ENCODE measurements at places on chromosomes 3 and 15.

DNA sequence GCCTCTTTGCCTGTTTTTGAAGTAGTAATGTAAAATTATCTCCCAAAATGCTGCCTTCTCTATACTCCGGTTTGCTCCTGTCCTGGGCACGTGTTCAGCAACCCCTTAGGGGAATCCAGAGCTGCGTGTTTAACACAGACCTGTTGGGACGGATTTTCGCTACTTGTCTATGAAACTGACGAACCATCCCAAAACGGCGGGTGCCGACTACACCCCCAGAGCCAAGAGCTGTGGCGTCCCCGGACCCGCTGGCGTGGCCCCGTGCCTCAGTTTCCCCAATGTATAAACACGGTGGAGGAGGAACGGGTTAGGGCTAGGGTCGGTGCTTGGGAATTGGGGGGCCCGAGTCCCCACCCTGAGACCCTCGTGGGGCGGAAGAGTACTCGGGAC is 473 bp downstream of the FHIT start:
- DNase-seq: peak; percentile 14

DNA sequence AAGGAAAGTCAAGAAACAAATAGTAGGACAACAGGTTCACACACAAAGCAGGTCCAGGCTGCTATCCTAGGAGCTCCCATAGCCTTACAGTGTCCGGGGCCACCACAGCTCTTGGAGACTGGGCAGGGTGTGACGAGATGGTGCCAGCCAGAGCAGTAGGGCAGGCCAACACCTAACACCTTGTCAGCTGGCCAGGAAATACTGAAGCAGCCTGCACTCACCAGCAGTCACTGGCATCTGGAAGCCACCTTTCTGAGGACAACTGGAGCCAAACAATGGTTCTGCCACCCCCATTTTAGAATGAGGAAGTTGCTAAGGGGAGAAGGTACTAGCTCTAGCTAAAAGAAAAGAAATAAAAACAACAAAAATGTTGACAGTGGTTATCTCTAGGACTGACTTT is 47.2 kb downstream of the CCDC12 start:
- DNase-seq: no peak

- no peak for DNase-seq
Measured at GRCh38 chr3:40200692-40201316, 108.7 kb upstream of the EIF1B start.

DNA sequence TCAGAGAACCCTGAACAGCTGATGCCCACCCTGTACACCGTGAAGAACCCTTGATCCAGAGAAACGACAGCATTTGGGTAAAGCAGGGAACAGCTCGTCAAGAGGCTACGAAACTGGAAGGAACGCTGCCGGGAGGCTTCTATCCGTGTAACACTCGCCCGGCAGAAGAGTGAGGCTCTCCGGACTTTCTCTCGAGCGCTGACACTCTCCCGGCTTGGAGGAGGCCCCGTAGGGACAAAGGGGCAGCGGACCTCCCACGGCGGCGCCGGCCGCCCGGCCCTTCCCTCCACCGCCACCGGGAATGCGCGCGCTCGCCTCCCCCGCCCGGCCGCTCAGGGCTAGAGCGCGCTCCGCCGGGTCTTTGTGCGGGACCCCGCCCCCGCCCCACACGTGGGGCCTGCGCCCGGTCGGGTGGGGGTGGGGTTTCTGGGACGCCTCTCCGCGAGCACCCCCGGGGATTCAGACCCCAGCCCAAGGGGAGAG is 1.7 kb downstream of the HYAL2 start:
- peak; percentile 92 for DNase-seq

DNA sequence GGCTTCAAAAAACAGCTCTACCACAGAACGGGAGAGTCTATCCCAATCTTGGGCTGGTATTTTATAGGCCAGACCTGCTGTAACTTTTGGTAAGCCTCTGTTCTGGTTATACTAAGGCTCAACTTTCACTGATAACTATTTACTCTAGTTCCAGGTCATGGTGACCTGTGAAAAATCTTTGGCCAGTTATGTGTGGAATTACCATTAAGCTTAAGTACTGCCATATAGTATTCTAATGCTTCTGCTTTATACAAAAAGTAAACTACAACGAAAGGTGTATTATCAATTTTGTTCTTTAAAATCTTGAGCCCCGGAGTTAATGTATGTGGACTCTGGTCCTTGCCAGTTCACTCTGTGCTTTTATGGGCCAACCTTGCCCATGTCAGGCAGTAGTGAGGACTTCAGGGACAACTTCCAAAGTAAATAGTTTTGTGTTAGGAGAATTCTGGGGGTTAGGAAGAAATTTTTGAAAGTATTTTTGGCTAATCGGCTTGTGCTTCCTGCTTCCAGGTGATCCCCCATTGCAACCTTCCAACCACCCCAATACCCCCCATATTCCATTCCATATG is 6.4 kb downstream of the SIAH2 start:
- DNase-seq: no peak

GRCh38 chr3:167095976-167096375 is 284.1 kb downstream of the ZBBX start:
- DNase-seq: no peak

DNA sequence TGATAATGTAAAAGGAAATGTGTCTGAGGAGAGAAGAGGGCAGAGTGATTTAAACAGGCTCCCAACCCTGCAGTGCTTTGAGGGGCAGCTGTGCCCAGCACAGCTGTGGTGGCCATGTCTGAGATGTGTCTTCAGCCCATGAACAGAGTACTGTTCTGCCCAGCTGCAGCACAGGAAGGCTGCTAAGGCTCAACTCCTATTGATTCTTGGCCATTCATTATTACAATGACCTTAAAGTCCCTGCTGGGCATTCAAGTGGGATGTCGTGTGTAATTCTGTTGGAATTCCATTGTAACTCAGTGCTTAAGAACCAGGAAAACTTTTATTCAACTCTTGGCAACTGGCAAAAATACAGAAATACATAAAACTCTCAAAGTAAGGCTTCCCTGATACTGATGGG is 229.3 kb downstream of the MCTP2 start:
- DNase-seq: no peak

GRCh38 chr3:139236336-139236735 is 107.5 kb upstream of the MRPS22 start:
- no peak for DNase-seq

- no peak for DNase-seq
Measured at GRCh38 chr15:36843822-36844221, 256.5 kb downstream of the MEIS2 start.

- no peak for DNase-seq
Measured at GRCh38 chr15:77035999-77036471, 34.9 kb downstream of the TSPAN3 start.

GRCh38 chr3:13026534-13026933 is 46.7 kb downstream of the IQSEC1 start:
- no peak for DNase-seq

DNA sequence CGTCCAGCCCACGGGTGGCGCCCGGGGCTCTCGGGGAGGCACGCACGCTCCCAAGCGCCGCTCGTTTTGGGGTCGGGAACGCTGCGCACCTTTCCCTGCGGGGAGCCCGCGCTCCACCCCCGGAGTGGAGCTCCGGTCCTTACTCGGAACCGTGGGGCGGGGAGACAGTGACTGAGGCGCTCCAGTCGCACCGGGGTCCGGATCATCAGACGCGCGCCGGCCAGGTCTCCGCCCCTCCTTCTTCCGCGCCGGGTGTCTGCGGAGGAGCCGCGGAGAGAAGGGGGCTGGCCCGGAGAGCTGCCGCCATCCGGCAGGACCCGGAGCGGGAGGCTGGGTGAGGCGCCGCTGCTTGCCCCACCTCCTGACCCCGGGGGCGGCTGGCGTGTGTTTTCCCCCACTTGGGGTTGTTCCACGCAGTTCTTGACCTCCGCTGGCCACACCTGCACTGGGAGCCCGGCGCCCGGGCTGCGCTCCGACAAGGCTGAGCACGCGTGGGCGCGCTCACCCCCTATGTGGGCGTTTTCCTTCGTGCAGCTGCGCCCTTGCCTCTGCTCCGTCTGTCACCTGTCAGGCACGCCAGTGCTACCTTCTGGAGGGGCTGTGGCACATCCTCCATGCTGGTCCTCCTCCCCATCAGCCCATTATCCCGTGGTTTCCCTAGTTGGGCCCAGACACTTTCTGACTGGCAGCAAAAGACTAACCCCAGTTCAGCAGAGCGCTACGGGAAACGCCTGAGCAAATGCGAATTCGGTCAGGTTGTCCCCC is at the start of gene MCF2L2:
MCF2L2 (minus strand) TSS at position 173 of the 765 bp plus-strand sequence. CDS start 642 bp downstream, outside the sequence.
- peak; percentile 62 for DNase-seq

- DNase-seq: no peak
Measured at GRCh38 chr15:59654046-59654445, 3.3 kb downstream of the GTF2A2 start.

DNA sequence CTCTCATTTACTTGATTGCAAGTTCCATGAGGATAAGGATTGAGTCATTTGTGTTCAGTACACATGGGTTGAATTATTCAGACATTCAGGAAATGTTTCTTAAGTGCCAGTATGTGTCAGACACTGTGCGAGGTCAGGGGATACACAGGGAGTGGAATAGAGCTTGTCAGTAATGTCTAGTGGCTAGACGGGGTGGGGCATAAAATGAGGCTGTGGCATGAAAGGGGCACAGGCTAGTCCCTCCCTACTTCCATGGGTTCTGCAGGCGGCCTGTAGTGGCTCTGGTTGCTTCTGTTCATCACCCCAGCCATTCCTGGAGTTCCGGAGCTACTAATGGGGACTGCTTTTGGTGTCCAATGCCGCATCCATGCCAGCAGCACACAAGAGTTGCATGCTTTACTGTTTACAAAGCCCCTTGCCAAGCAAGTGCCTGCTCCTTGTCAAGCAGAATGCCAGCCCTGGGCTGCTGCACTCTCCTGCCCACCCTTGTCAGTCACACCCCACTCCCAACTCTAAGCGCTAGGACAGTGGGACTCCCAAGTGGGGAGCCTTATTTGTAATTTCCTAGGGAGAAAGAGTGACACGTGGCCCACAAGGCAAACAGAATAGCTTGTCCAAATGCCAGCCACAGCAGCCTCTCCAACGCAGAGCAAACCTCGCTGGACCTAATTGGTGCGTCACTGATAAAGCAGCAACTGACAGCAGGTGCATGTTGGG is 70.8 kb downstream of the RAB11A start:
- peak; percentile 94 for DNase-seq

DNA sequence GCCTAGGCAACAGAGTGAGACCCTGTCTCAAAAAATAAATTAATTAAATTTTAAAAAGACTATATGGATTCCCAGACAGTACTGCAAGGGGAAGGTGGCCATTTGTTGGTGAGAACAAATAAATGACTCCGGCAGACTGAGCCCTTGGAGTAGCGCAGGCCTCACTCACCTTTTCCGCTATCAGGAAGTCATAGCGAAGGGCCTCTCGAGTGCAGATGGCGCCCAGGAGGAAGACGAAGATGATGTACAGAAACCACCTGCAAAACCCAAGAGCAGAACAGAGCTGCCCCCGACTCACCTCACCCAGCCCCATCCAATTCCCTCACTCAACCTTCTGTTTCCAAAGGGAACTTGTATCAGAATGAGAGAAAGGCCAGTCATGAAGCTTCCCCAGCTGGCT is 62.8 kb upstream of the HEG1 start:
- no peak for DNase-seq

DNA sequence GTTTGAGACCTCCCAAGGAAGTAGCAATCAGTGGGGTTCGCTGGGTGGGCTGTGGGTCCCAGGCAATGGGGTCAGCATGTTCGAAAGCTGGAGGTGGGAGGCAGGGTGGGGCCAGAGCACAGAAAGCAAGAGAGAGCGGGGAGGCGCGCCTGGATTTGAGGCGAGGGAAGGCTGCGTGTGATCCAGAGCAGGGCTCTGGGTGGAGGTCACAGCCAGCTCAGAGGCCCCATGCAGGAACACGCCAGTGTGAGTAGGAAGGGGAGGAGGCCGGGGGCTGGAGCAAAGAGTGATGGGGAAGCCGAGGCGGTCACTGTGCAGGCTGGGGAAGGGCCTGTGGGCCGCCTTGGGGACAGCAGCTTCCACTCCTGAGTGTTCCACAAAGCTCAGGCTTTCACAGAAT is 8.8 kb downstream of the DNAJB8 start:
- no peak for DNase-seq

DNA sequence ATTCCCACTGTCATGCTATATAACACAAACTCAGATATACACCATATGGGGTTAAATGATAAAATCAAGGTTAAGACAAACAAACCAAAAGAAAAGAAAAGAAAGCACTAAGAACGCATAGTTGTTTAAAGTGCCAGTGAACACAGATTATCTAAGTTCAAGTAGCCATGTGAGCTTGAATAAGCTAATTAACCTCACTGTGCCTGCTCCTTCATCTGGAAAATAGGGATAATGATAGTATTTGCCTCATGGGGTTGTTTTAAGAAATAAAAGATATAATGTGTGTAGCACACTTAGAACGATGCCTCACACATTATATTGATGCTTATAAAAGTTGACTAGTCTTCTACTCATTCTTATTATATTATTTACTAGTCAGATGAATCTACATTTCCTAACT is 72.6 kb upstream of the IL12A start:
- DNase-seq: no peak

DNA sequence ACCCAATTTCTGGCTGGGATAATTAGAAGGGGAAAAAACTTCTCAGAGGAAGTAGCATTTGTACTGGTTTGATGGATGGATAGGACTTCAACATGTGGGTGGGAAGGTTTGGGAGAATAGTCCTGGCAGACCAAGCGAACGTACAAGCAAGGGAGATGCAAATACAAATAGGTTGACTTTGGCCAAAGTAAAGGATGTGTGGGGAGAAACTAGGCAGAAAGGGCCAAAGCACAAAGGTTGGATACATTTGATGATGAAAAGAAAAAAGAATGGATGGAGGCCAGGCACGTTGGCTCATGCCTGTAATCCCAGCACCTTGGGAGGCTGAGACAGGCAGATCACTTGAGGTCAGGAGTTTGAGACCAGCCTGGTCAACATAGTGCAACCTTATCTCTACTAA is 63.4 kb downstream of the ERC2 start:
- no peak for DNase-seq
